ENCODE measurements at places on chromosomes 2 and 18. TPM values are rescaled to one million over a fixed set of nuclear protein-coding genes. Genes with fewer than 3 reads are reported as not detected.

DNA sequence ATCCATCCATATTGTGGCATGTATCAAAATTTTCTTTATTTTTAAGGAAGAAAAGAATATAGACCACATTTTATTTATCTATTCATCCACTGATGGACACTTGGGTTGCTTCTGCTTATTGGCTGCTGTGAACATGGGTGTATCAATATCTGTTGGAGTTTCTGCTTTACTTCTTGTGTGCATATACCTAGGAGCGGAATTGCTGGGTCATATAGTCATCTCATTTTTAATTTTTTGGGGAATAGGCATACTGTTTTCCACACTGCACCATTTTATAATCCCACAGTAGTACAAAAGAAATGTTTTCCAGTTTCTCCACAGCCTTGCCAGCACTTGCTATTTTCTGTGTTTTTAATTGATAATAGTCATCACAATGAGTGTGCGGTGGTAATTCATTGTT, 197.2 kb downstream of the ACKR3 start:
- DNase-seq: no peak

DNA sequence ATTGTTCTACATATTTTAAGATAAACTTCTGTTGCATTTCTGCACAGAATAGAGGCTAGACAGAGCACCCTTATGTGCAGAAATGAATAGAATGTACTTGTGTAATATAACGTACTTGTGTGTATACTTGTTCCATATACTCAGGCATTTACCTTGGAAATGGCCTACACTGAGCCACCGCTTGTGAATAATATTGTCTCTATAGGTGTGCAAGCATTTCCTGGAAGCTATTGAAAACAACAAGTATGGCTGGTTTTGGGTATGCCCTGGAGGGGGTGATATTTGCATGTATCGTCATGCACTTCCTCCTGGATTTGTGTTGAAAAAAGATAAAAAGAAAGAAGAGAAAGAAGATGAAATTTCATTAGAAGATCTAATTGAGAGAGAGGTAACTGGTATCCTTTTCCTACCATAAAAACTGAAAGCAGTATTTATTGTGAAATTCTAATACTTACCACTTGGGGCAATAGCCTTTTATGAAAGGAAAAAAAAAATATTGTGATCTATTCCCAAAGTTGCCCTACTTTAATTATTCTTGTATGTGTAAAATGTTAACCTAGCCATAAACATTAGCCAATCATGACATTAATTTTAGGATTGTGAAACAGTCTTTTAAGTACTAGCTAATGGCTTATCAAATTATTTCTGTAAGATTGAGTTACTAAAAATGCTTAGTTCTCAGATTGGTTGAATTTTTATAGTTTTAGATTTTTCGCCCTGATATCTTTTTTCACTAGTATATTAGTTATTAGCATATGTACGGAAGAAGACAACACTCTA, 18.0 kb downstream of the ZC3H15 start:
- DNase-seq: peak; percentile 29

GRCh38 chr2:67340133-67341011, 56.8 kb upstream of the ETAA1 start:
- DNase-seq: no peak

DNA sequence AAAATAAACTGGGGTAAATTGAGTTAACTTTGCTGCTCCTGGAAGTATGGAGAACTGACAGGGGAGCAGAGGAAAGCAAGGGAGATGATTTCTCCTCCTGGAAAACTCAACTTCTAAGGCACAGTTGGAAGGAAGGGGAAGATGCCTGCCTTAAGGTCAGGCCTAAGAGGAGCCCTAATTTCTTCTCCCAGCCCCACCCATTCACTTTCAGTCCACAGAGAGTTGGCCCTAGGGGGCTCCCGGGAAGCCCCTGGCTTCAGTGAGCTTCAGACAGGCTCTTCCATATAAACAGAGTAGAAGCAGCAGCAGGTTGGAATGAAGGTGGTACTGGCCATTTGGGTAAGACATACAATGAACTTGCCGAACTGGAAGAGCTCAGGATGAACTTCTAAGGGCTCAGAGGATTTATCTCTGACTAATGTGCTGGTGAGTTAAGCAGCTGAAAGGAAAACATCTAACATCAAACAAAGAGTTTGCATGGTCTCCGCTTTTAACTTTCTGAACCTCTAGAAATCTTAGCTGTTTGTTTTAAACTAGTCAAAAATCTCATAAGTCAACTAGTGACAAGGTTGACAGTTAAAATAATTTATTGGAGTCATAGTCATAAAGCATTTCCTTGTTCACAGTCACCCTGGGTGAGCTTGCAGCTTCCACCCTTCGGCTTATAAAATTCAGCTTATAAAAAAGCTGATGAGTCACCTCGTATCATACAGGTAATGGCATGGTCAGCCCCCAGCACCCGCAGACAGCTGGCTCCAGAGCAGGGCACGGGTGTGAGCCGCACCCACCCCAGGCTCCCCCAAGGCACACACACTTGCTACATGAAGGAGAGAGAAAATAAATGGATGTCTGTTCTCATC, 9.8 kb downstream of the MALL start:
- no peak for DNase-seq

The IGFBP2 gene
- not detected for total RNA-seq

DNA sequence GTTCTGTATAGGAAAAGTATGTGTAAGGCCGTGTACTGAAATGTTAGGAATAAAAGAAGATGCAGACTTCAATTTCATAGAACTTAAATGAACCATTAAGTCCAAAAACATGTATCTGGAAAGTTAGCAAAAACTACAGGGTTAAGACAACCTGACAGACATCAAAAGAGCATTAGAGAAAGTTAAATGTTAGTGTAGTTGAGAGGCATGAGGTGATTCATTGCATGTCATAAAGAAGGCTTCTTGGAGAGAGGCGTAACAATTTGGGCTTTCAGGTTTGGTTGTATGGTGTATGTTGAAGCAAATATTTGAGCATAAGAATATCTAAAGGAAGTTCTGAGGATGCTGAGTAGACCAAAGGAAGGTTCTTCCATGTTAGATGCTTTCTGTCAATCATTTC, 6.3 kb downstream of the EPC2 start:
- no peak for DNase-seq

The AAK1 gene
- 258 TPM for total RNA-seq

The PDE1A gene
- total RNA-seq: not detected

- DNase-seq: no peak
Observed at GRCh38 chr2:18242716-18243115, 317.7 kb downstream of the RDH14 start.

GRCh38 chr2:68741805-68742306, 7.2 kb downstream of the ARHGAP25 start:
- no peak for DNase-seq

- DNase-seq: no peak
Observed at GRCh38 chr2:37527361-37527760, 144.1 kb downstream of the CDC42EP3 start.

The TEX44 gene
- total RNA-seq: not detected

The CACNB4 gene
- 0.30 TPM for total RNA-seq

The KIF1A gene
- not detected for total RNA-seq

The FOXI3 gene
- not detected for total RNA-seq

The C2orf74 gene
- 7.6 TPM for total RNA-seq

DNA sequence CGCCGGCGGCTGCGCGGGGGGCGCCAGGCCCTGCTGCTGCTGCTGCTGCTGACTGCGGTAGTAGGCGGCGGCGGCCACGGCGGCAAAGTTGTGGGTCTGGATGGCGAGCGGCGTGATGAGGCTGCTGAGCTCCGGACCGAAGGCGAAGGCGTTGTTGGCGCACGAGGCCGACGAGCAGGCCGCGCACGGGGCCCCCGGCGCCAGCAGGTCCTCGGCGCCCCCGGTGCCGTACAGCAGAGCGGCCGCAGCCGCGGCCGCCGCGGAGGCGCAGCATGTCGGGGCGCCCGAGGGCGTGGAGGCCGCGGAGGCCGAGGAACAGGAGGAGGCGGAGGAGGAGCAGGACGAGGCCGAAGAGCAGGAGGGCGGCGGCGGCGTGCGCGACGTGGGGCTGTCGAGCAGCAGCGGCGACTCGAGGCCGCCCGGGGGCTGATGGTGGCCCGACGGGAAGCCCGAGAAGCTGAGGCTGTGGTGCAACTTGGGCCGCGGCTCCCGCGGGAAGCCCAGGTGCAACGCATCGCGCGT, 1.8 kb downstream of the ZFP36L2 start:
- DNase-seq: peak; percentile 37

The BCL11A gene
- total RNA-seq: 2.0 TPM

DNA sequence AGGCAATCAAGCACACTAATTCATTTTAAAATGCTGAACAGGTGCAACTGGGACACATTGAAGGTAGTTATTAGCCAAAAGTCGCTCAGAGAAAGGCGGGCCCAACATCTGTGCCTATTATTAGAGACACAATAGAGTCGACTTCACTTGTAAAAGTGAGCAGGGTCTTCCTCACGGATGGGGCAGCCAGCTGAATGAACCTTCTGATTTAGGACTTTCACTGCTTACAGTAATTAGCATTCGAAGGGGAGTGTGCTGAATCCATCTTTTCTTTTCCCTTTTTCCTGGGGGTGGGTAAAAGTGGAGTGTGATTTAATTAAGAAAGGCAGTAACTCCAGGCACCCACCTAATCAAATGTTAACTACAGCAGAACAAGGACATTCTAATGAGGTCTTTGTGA, 677.7 kb downstream of the DCDC2C start:
- DNase-seq: no peak

The PROM2 gene
- total RNA-seq: 0.47 TPM

The CCDC85A gene
- not detected for total RNA-seq

- no peak for DNase-seq
Observed at GRCh38 chr2:186347472-186347871, 138.6 kb upstream of the ZC3H15 start.

The TDRD15 gene
- total RNA-seq: not detected

GRCh38 chr2:101111917-101112771, 39.0 kb downstream of the TBC1D8 start:
- DNase-seq: no peak

GRCh38 chr2:12338946-12339697, 377.6 kb upstream of the TRIB2 start:
- no peak for DNase-seq

GRCh38 chr2:227818675-227819397, 5.2 kb downstream of the CCL20 start:
- no peak for DNase-seq

The IRS1 gene
- 3.5 TPM for total RNA-seq

GRCh38 chr2:71004857-71005256, 10.2 kb upstream of the TEX261 start:
- DNase-seq: no peak

The MROH2A gene
- not detected for total RNA-seq

GRCh38 chr2:15812187-15812780, 128.1 kb upstream of the MYCN start:
- no peak for DNase-seq

The RESP18 gene
- total RNA-seq: not detected

DNA sequence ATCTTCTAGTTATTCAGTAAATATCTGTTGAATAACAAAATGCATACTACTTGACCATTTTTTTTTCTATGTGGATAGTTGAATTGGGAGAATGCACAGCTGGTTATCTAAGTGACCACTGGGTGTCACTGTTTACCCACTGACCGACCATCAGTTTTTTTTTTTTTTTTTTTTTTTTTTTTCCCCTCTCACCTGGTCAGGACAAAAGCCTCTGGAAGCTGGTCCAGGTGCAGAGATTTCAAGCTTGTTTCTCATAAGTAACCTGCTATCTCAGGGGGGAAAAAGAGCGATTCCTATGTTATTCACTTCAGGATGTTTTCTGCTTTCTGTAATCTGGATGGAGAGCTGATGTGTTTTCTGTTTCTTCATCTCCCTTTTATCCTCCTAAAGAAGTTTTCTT, 256.0 kb downstream of the DCDC2C start:
- no peak for DNase-seq

GRCh38 chr2:114068438-114068837, 178.5 kb downstream of the ACTR3 start:
- DNase-seq: no peak

The AAMP gene
- total RNA-seq: 55.8 TPM

GRCh38 chr2:2764001-2764355, 432.9 kb upstream of the MYT1L start:
- DNase-seq: no peak

The GAREM1 gene
- 0.05 TPM for total RNA-seq

The POTEI gene
- total RNA-seq: not detected

DNA sequence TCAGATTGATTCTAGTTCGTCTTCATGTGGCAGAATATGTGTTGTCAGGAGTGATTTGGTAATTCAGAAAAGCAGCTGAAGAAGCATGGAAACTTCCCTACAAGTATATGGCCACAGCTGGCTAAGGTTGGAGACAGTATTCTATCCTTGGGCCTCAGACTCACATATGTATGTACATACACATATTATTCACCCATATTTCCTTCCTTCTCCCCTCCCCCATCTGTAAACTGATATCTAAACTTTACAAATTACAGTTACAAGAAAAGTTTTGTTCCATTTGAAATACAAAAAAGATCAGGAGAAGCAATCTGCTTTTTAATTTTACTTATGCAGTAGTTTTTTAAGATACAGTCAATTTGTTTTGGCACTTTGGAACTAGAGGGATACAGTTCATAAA, 3.1 kb downstream of the SP3 start:
- DNase-seq: no peak

- no peak for DNase-seq
Observed at GRCh38 chr18:50301074-50301473, 13.6 kb upstream of the CXXC1 start.

- no peak for DNase-seq
Observed at GRCh38 chr2:154452906-154453493, 245.5 kb upstream of the KCNJ3 start.

DNA sequence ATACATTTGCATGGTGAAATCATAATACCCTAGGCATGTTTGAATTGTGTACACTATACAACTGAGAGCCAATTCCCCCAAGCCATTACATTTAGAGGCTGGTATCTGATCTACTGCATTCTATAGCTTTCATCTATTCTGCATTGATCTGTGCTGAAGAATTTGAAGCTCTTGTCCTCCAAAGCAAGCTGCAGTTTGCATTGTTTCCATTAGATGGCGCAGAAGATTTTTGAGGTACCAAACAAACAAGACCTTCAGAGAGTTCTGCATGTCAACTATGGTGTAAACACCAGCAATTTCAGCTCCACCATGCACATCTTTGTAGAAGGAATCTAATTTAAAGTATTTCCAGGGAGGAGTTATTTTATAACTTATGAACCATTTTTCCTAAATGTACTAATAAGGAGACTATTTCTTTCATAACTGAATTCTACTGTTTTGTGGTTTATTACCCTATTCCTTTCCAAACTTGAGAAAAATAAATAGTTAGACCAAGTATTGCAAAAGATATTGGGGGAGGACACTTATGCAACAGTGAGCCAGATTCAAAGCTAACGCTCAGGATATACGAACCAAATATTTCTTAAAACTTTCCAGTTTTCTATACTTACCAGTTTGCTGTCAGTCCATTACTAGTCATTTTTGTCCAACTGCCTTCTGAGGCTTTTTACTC, 761.8 kb upstream of the ACVR2A start:
- DNase-seq: peak; percentile 21

DNA sequence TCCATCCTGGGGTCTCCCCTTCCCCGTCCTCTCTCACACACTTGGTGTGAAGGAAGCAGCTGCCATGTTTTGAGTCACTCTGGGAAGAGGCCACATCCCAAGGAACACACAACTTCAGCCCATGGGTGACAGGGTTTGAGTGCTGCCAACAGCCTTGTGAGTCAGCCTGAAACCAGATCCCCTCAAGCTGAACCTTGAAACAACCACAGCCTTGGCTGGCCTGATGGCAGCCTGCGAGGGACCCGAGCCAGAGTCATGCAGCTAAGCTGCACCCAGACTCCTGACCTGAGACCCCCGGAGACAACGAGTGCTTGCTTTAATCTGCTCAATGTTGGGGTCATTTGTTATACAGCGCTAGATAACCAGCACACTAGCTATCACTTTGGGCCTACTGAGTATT, 19.3 kb upstream of the MC2R start:
- DNase-seq: no peak

Data from CD4-positive, CD25-positive, alpha-beta regulatory T cell (primary cell).